Fibroblast of the aortic adventitia (primary cell): ENCODE measurements at places on chromosomes 5 and 9. TPM values are rescaled to one million over a fixed set of nuclear protein-coding genes. Genes with fewer than 3 reads are reported as not detected.

The TEX48 gene
- total RNA-seq = not detected in 2 replicates

The GFI1B gene
- total RNA-seq = not detected in 2 replicates

The ACER2 gene
- total RNA-seq = 1.3 and 2.4 TPM in 2 replicates

The DMGDH gene
- total RNA-seq = 4.2 and 7.3 TPM in 2 replicates

The TPPP gene
- total RNA-seq = not detected in 2 replicates

The TAF11L5 gene
- not detected in 2 replicates for total RNA-seq

The IL17B gene
- total RNA-seq = not detected in 2 replicates

The NR5A1 gene
- not detected in 2 replicates for total RNA-seq

The SYK gene
- not detected in 2 replicates for total RNA-seq

The NUTM2G gene
- total RNA-seq = not detected in 2 replicates

The SMIM27 gene
- 1.6 and 1.9 TPM in 2 replicates for total RNA-seq

The GOLPH3 gene
- 104 and 128 TPM in 2 replicates for total RNA-seq

The PRUNE2 gene
- 14.7 and 122 TPM in 2 replicates for total RNA-seq

The ALDOB gene
- not detected in 2 replicates for total RNA-seq

The IFNK gene
- not detected in 2 replicates for total RNA-seq

The FBXO10 gene
- total RNA-seq = 7.1 and 7.6 TPM in 2 replicates

The TSC1 gene
- total RNA-seq = 56.0 and 70.7 TPM in 2 replicates

The TMEM171 gene
- total RNA-seq = 0.90 and 13.1 TPM in 2 replicates

The F2RL1 gene
- 3.1 and 35.1 TPM in 2 replicates for total RNA-seq

The MARCOL gene
- total RNA-seq = not detected in 2 replicates

The PCDHAC2 gene
- total RNA-seq = 0.57 TPM in 1 of 2 replicates, not detected in the other

The TUT7 gene
- total RNA-seq = 44.2 and 116 TPM in 2 replicates

The SPINK7 gene
- total RNA-seq = 0.41 TPM in 1 of 2 replicates, not detected in the other

The COL15A1 gene
- total RNA-seq = 25.1 and 25.3 TPM in 2 replicates

The ACTBL2 gene
- not detected in 2 replicates for total RNA-seq

The EQTN gene
- not detected in 2 replicates for total RNA-seq

The PSMD5 gene
- 16.6 and 49.4 TPM in 2 replicates for total RNA-seq

The OR1J2 gene
- 1.6 TPM in 1 of 2 replicates, not detected in the other for total RNA-seq

The CNTFR gene
- 1.3 TPM in 1 of 2 replicates, not detected in the other for total RNA-seq

The COQ4 gene
- 13.5 and 34.9 TPM in 2 replicates for total RNA-seq

The CD72 gene
- 1.1 and 1.9 TPM in 2 replicates for total RNA-seq

The TMC1 gene
- 0.36 and 0.49 TPM in 2 replicates for total RNA-seq

The UGCG gene
- total RNA-seq = 51.6 and 70.9 TPM in 2 replicates
